ENCODE measurements at places on chromosomes 5 and 9. TPM values are rescaled to one million over a fixed set of nuclear protein-coding genes. Genes with fewer than 3 reads are reported as not detected.

Gene LCN1
- total RNA-seq: not detected

Gene PFN3
- not detected for total RNA-seq

Gene RALGDS
- total RNA-seq: 30.7 TPM

Gene PLK2
- total RNA-seq: 161 TPM

Gene PARP8
- total RNA-seq: 23.8 TPM

Gene SPATA31D4
- not detected for total RNA-seq

DNA sequence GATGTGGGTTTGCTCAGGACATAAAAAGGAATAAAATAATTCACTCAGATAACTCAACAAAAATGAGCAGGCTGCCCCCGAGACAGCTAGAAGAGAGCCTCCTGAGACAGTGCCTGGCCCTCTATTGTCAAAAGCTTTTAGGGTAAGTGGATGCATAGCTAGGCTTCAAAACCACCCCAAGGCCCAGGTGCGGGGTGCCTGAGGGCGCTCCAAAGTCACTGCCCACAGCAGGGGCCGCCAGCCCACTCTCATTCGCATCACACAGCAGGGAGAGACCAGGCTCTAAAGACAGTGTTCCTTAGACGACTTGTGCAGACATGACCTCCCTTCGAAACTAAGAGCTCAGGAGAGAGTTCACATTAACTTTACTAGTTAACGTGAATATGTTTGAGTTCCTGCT lies 271.5 kb downstream of the FSTL4 start:
- no peak for DNase-seq
- no peak overlapping the region for H3K27ac ChIP-seq
- H3K4me1 ChIP-seq: no peaks in the 10 kb centered on the region
- no peaks in the 10 kb centered on the region for H3K36me3 ChIP-seq
- no peak overlapping the region for H3K4me3 ChIP-seq
- no peaks in the 10 kb centered on the region for H3K27me3 ChIP-seq

- no peak for DNase-seq
- no peaks in the 10 kb centered on the region for H3K36me3 ChIP-seq
- no peaks in the 10 kb centered on the region for H3K4me1 ChIP-seq
- H3K27ac ChIP-seq: no peak overlapping the region
- no peaks in the 10 kb centered on the region for H3K27me3 ChIP-seq
Observed at GRCh38 chr9:30925126-30925525, 1459.3 kb upstream of the ACO1 start.

DNA sequence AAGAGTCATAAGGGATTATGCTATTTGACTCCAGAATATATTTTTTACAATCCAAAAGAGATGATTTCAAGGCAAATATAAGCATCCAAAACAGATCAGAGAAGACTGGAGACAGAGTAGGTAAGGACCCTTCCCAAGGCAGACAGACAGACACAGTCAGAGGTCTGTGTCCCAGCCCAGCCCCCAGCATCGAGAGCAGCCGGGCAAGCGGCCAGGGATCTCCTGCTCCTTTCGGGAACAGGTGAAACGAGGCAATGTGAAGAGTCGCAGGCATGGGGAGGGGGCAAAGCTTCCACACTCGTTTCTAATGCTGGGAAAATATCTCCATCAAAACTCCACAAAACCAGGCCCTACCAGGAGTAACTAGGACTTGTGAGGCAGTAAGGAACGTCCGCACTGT lies 5.8 kb downstream of the PAEP start:
- H3K27ac ChIP-seq: no peak overlapping the region
- no peaks in the 10 kb centered on the region for H3K4me1 ChIP-seq
- no peaks in the 10 kb centered on the region for H3K27me3 ChIP-seq
- no peak overlapping the region for H3K4me3 ChIP-seq

DNA sequence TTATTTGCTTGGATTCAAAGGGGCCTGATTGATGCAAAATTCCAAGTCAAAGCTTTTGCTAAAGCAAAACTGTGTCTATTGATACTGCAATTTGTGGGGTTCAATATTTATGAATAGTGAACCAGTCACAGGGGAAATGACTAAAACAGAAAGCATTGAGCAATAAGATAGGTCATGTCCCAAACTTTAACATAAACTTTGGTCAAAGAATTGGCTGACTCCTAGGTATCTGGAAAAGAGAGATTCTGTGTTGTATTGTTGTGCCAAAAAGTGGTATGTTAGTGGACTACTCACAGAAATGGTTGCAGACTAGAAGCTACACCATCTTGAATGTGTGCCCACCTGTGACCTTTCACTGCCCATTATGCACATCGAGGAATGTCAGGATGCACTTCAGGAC lies 585.5 kb upstream of the RGMB start:
- DNase-seq: no peak
- H3K36me3 ChIP-seq: no peaks in the 10 kb centered on the region
- H3K27me3 ChIP-seq: no peaks in the 10 kb centered on the region
- H3K4me1 ChIP-seq: no peaks in the 10 kb centered on the region

DNA sequence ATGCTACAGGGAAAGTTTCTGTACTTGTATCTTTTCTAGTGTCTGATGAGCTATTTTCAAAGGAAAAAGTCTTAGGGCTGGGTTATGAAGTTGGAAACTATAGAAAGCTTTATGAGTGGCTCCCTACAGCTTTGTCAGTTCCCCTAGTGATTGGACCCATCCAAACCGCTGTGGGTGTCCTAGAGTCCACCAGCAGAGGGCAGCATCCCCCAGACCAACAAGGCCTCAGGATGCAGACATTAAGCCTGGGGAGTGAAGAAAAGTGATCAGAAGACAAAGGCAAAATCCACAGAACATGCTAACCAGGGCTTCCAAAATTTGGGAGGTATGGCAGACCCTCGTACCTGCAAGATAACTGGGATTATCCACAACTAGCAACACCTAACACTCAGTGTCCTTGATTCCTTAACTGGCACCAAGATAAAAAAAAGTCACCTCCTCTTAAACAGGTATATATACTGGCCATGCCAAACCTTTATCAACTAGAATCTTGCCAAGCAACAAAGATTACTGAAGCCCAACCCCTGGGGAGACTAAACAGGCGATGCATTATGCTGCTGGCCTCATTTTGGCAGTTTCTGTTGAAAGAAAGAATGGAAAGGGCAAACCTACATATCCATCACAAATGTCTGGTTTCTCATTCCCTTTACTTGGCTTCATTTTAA lies 110.4 kb upstream of the NR5A1 start:
- no peaks in the 10 kb centered on the region for H3K36me3 ChIP-seq
- no peaks in the 10 kb centered on the region for H3K4me1 ChIP-seq
- DNase-seq: peak; percentile 59

DNA sequence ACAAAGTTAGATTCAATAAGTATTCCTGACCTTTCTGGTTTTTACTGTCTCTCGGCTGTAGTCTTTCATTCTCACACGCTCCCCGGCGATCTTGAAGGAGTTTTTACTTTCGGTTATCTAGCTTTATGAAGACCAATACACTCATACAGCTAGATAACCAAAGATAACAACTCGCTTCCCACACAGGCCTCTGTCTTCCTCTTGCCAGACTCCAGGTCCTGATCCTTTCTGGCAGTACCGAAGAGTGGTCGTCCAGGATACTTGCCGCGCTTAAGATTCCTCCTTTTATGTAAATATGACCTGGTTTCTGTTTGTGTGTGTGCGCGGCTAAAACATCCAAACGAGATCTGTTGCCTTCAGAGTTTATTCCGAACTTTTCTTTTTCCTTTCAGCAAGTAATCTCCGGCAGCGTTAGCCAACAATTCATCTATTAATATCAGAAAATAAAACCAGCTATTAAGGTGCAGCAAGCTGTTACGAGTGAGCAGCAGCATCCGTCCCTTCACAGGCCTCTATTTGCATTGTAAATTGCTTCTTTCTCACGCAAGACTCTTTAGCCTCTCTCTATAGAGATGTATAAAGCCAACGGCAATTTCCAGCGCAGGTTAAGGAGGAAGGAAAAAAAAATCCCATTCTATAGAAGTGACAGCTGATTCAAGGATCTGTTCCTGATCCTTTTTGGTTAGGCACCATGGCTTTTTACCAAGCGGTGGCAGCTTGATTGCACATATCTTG lies 216.1 kb downstream of the MEF2C start:
- H3K27me3 ChIP-seq: peaks cover 14% of the 10 kb centered on the region
- peak overlapping the region; percentile 32 for H3K27ac ChIP-seq
- no peaks in the 10 kb centered on the region for H3K36me3 ChIP-seq
- H3K4me3 ChIP-seq: no peak overlapping the region
- DNase-seq: no peak
- no peaks in the 10 kb centered on the region for H3K4me1 ChIP-seq

- peaks cover 5% of the 10 kb centered on the region for H3K4me1 ChIP-seq
- H3K27me3 ChIP-seq: no peaks in the 10 kb centered on the region
- no peaks in the 10 kb centered on the region for H3K36me3 ChIP-seq
- peak overlapping the region; percentile 76 for H3K4me3 ChIP-seq
- H3K27ac ChIP-seq: peak overlapping the region; percentile 95
Observed at GRCh38 chr5:181222630-181223057, 437 bp upstream of the TRIM41 start.

- H3K4me1 ChIP-seq: no peaks in the 10 kb centered on the region
- H3K27me3 ChIP-seq: no peaks in the 10 kb centered on the region
- no peaks in the 10 kb centered on the region for H3K36me3 ChIP-seq
- DNase-seq: no peak
Observed at GRCh38 chr9:23232831-23233230, 593.2 kb downstream of the ELAVL2 start.

DNA sequence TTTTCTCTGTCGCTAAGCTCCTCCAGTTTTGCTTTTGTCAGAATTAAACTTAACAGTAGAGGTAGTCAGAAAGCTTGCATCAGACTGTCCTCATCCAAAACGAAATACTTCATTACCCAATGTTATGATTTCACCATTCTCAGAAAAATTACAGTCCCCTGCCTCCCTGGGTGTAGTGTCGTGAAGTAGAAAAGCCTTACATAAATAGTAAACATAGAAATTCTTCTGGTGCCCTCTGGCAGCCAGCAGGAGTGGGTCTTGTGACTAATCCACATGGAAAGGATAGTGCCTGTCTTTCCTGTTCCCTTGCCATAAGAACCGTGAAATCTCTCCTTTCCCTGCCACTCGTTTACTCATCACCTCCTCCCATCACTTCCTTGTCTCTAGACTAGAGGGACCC lies 230.6 kb downstream of the GNA14 start:
- DNase-seq: no peak
- no peaks in the 10 kb centered on the region for H3K27me3 ChIP-seq
- no peaks in the 10 kb centered on the region for H3K4me1 ChIP-seq
- H3K27ac ChIP-seq: no peak overlapping the region
- no peaks in the 10 kb centered on the region for H3K36me3 ChIP-seq

GRCh38 chr9:111527347-111527746 lies 2.4 kb downstream of the ZNF483 start:
- no peaks in the 10 kb centered on the region for H3K4me1 ChIP-seq
- H3K36me3 ChIP-seq: no peaks in the 10 kb centered on the region
- no peak overlapping the region for H3K4me3 ChIP-seq
- H3K27me3 ChIP-seq: no peaks in the 10 kb centered on the region
- no peak overlapping the region for H3K27ac ChIP-seq

DNA sequence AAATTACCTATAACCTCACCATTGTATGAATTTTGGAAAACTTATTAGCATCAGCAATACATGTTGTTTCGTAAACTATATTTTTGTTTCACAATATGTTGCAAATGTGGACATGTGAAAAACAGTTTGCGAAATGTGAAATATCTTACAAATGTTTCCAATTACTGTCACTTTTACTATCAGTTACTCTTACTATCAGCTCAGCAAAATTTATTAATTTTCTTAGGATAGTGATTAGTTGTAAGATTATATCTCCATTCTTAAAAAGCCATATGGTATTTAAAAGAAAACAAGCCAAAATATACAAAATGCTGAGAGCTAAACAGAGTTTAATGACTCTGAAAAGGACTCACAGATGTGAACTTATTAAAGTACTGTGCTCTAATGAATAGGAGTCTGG lies 111.9 kb upstream of the LPAR1 start:
- no peaks in the 10 kb centered on the region for H3K36me3 ChIP-seq
- H3K4me1 ChIP-seq: no peaks in the 10 kb centered on the region
- DNase-seq: no peak
- no peak overlapping the region for H3K4me3 ChIP-seq
- H3K27me3 ChIP-seq: no peaks in the 10 kb centered on the region

DNA sequence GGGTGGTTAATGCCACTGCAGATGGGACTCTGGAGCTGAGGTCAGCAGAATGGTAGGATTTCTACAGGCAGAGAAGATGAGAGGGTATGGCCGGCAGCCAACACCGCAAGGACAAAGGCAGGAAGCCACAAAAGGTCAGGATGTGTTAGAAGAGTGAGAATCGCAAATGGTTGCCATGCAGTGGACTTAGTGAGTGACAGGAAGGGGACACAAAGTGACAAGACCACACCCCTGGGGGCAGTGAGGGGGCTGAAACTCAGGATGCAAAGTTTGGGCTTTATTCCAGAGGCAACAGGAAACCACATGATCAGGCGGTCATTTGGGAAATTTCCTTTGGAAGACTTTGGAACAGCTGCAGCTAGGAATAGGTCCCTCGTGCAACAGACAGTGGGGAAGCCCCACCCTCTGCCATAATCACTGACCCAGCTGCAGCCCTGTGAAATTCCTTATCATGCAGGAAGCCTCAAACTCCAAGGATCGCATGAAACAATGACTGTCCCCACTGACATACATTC lies 14.2 kb upstream of the CCDC180 start:
- H3K36me3 ChIP-seq: no peaks in the 10 kb centered on the region
- H3K4me3 ChIP-seq: no peak overlapping the region
- H3K4me1 ChIP-seq: no peaks in the 10 kb centered on the region
- no peaks in the 10 kb centered on the region for H3K27me3 ChIP-seq
- H3K27ac ChIP-seq: peak overlapping the region; percentile 26

DNA sequence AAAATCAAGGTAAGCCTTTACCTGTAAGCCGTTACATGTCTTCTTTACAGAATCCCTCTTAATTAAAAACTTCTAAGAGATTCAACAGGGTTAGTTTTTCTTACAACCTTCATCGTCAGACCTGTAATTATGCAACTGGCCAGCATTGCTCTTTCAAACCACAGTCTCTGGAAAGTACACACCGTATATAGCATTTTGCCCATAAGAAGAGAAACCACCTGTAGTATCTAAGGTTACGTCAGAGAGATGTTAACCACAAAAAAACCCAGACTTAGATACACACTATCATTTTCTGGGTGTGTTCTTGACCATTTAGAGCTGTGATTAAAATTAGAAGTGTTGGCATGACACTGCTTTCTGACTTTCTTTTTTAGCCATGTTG lies 140.0 kb downstream of the MUSK start:
- no peaks in the 10 kb centered on the region for H3K4me1 ChIP-seq
- no peak overlapping the region for H3K4me3 ChIP-seq
- no peak for DNase-seq
- no peak overlapping the region for H3K27ac ChIP-seq
- H3K27me3 ChIP-seq: no peaks in the 10 kb centered on the region
- H3K36me3 ChIP-seq: no peaks in the 10 kb centered on the region

GRCh38 chr5:36177154-36177553 lies 25.2 kb downstream of the SKP2 start:
- H3K27me3 ChIP-seq: no peaks in the 10 kb centered on the region
- no peak overlapping the region for H3K27ac ChIP-seq
- no peak for DNase-seq

- peak; percentile 16 for DNase-seq
- H3K27ac ChIP-seq: peak within 1 kb of the TSS; percentile 70
- H3K4me1 ChIP-seq: peaks cover 6% of the 10 kb centered on the region
- no peaks in the 10 kb centered on the region for H3K36me3 ChIP-seq
- peak within 1 kb of the TSS; percentile 40 for H3K4me3 ChIP-seq
- H3K27me3 ChIP-seq: no peaks in the 10 kb centered on the region
Observed at GRCh38 chr5:137735555-137736284, at the start of gene KLHL3. Gene KLHL3, minus strand, starts transcription at chr5:137736089. Its CDS starts 443 bp downstream, at chr5:137735646.

GRCh38 chr9:14308853-14309145 lies 5.1 kb downstream of the NFIB start:
- no peaks in the 10 kb centered on the region for H3K36me3 ChIP-seq
- H3K4me3 ChIP-seq: no peak overlapping the region
- H3K4me1 ChIP-seq: no peaks in the 10 kb centered on the region
- H3K27me3 ChIP-seq: no peaks in the 10 kb centered on the region

GRCh38 chr5:54095969-54096368 lies 214.4 kb downstream of the ARL15 start:
- H3K4me3 ChIP-seq: no peak overlapping the region
- no peak for DNase-seq
- H3K27me3 ChIP-seq: no peaks in the 10 kb centered on the region
- no peaks in the 10 kb centered on the region for H3K36me3 ChIP-seq
